ENCODE measurements at places on chromosomes 16 and 17.

DNA sequence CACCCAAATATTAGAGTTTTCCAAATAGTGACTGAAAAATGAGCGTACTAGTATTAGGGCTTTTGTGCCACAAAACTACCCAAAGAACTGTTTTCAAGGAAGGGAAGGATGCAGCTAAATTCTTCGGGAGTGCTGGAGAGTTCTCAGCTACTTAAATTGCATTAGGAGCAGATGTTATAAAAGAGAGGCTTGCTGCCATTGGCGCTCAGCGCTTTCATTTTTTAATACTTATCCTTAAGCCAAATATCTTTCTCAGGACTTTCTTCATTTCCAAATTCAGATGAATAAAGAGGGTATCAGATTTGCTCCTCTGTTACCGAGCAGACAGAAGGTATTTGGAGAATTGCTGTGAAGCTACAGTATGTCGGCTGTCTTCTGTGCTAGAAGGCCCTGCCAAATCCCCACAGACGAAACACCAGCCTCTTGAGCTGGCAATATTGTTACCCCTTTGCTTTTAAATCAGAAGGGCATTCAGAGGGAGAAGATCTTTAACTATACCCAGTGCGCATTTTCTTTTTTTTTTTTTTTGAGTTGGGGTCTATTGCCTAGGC is 47.2 kb upstream of the CLEC18A start:
- DNase-seq: no peak

DNA sequence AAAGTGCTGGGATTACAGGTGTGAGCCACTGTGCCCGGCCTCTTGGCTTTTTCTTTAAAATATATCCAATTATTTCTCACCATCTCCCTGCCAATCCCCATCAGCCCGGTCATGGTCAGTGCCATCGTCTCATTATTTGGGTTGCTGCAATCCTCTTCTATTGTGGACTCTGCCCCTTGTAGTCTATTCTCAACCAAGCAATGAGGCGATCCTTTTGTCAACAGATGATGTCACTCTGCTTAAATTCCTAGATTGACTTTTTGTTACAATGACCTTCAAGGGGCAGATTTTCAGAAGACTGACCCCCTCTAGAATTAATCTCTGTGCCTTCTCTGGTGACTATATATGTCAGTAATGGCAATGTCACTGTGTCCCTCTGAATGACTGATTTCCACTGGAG is 384.7 kb downstream of the UTP18 start:
- DNase-seq: no peak

GRCh38 chr17:42541041-42541833 is 5.2 kb downstream of the NAGLU start:
- DNase-seq: no peak

GRCh38 chr17:2347805-2348685 is 10.7 kb downstream of the SGSM2 start:
- DNase-seq: peak; percentile 47

DNA sequence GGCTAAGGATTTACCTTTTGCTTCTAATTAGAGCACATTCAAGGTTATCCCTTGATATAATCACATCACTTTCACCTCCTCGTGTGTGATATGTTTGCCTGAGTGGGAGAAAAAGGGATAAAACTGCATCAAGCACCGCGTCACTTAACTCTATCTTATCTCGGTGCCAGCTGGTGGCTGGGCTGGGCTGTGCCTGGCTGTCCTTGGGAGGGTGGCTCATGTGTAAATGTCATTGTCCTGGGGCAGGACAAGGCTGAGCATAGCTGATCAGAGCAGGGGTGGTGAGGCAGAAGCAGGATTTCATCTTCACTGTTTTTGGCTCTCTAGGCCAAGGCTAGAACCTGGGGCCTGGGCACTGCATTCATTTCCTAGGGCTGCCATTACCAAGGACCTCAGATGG is 105.3 kb downstream of the RAP1GAP2 start:
- DNase-seq: no peak
